Suprapubic skin (tissue), 4 donors: ENCODE measurements at places on chromosomes 2 and 18. TPM values are rescaled to one million over a fixed set of nuclear protein-coding genes. Genes with fewer than 3 reads are reported as not detected.
A peak's percentile ranks its signal among the peaks of the same experiment; 100 is the strongest.

- DNase-seq = no peak
These were observed 14.6 kb downstream of the MRPL35 start for GRCh38 chr2:86213699-86214502.

GRCh38 chr2:199740111-199740428 lies 110.9 kb downstream of the FTCDNL1 start:
- no peak for DNase-seq

- DNase-seq = peak; percentile 92
These were observed at the start of gene MYL12B for GRCh38 chr18:3261373-3262233. Gene MYL12B, plus strand, starts transcription at chr18:3262133. Its CDS starts 10,766 bp downstream, at chr18:3272899.

DNA sequence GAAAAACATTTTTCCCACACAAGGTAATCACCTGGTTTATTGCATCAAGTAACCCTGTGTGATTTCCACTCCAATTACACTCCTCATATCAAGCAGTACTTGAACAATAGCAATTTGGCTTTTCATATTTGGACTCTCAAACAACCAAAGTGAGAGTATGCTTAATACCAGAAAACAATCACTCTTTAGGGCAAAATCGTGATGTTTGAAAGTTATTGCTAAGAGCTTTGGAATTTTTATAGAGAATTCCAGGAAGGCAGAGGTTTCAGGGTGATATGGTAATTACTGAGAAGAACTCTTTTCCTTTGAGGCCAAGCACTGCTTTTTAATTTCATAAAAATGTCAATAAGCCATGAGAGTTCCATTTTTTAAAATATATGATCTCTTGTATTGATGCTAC lies 779.5 kb upstream of the LRRTM1 start:
- no peak for DNase-seq

- DNase-seq = no peak
These were observed 444.3 kb downstream of the RND3 start for GRCh38 chr2:150043172-150043500.

DNA sequence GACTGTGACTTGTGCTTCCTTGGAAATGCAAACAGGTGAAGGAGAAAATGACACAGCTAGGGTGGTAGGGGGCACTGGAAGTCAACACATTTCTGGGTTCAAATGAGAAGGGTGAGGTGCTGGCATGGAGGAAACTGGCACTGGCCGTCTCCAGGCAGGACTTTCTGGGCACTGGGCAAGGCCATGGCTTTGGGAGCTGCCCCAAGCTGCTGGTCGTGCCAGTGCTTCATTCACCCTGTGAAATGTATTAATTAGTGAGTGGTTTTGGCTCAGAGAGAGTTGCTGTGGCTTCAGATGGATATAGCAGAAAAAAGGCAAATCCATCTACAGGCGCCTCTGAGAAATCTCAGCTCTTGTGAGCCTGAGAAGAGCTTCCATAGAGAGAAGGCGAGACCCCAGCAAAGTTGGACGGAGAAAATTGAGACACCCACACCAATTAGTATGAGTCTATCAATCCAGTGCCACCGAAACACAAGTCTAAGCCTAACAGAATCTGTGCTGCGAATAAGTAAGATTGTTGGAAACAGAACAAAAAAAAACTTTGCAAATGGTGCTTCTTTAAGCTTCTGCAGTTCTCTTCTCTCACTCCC lies 202.1 kb upstream of the TNP1 start:
- DNase-seq = no peak

- no peak for DNase-seq
These were observed 57.4 kb downstream of the C18orf54 start for GRCh38 chr18:54415086-54415485.

GRCh38 chr2:883803-884748 lies 66.6 kb upstream of the SNTG2 start:
- DNase-seq = no peak

GRCh38 chr2:27351802-27352598 lies 4.6 kb downstream of the GTF3C2 start:
- no peak for DNase-seq

- peak; percentile 16 for DNase-seq
These were observed 126.6 kb downstream of the SH3RF3 start for GRCh38 chr2:109255654-109256053.

DNA sequence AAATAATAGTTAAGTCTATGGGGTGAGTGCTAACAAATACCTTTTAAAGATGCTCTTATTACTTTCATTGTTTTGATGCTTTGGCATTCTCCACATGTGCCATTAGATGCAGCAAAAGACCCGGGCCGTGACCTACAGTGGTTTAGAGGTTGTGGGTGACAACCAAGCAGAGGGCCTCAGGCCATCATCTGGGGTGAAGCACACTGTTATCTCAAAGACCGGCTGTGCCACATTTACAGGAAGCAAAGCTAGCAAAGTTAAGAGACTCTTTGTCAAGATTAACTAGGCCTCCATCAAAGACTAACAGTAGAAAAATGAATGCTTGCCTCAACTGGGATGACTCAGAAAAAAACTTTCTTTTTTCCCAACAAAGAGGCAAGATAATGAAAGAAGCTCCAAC lies 695.3 kb downstream of the SATB2 start:
- DNase-seq = no peak

GRCh38 chr2:233650981-233651380 lies 14.7 kb downstream of the UGT1A10 start:
- DNase-seq = no peak

GRCh38 chr2:26503231-26503880 lies 25.4 kb upstream of the OTOF start:
- no peak for DNase-seq

DNA sequence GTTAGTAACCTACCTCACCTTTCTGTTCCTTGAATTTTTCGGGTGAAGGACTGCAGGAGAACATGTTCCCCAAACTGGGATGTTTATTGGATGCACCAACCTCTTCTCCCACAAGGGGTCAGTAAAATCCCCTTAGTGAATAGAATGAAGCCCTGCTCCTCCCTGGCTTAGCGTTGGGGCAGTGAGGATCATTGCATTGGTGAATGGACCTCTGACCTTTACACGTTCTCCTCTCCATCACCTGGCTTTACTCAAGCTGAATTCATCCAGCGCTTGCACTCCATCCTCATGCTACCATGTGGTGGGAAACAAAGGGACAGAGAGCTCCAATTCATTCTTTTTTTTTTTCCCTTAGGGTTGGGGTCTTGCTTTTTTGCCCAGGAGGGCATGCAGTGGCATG lies 157.2 kb downstream of the MIB1 start:
- DNase-seq = no peak

DNA sequence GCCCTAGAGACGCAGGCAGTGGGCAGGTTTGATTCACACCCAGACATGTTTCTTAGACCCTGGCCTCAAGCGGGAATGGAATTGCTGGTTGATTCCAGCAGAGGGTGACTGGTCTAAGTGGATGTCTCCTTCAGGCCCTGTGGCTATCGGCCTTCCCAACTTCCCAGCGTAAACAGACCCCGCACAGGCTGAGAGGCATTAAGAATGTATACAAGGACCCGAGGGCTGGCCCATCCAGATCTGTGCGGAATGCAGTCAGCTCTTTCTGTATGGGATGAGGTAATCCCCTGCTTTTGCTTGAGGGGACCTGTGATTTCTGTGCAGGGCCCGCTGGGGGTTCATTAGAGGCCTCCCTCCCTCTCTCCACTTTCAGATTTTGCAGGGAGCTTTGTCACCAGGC lies 6.5 kb downstream of the ACKR3 start:
- no peak for DNase-seq

DNA sequence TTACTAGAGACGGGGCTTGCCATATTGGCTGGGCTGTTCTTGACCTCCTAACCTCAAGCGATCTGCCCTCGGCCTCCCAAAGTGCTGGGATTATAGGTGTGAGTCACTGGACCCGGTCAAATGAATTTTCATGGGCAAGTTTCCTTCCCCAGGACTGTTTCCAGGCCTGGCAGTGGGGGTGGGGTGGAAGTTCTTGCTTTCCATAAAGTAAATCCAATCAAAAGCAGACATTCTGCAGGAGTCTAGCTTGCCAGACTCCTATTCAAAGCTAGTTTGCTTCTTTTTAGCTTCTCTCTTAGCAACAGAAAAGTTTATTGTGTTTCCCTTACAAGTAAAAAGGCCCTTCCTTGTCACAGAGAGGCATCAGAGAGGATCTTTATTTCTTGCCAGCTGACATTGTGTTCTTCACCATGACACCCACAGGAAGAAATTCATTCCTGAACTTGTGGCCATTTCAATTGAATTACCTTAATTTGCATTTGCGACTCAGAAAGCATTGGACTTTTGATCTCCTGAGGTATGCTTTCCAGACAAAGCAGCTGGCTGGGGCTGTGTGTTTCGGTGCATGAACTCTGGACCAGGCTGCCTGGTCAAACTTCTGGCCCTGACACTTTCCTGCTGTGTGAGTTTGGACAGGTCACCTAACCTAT lies 37.9 kb downstream of the LYPD1 start:
- no peak for DNase-seq

Gene CHRND
- total RNA-seq = not detected

Gene LDAH
- 15.5 TPM for total RNA-seq

Gene C2orf80
- not detected for total RNA-seq

Gene ASNSD1
- total RNA-seq = 34.8 TPM

Gene ZBTB7C
- total RNA-seq = 50.6 TPM

Gene MGAT4A
- 10.1 TPM for total RNA-seq

Gene MARS2
- 9.4 TPM for total RNA-seq
